Suppressor macrophage treated with lipopolysaccharide for 1 hour (primary cell): ENCODE measurements at places on chromosomes 2 and 18.
A peak's percentile ranks its signal among the peaks of the same experiment; 100 is the strongest.

- DNase-seq: no peak
These were observed 12.1 kb downstream of the PXDN start for GRCh38 chr2:1731963-1732768.

GRCh38 chr18:2902327-2902726 is 55.5 kb downstream of the EMILIN2 start:
- no peak for DNase-seq

GRCh38 chr18:55384551-55385275 is 203.3 kb downstream of the TCF4 start:
- peak; percentile 50 for DNase-seq

GRCh38 chr2:74863802-74864248 is 29.9 kb downstream of the HK2 start:
- no peak for DNase-seq

- peak; percentile 29 for DNase-seq
These were observed 18.8 kb downstream of the TGOLN2 start for GRCh38 chr2:85308896-85309555.

DNA sequence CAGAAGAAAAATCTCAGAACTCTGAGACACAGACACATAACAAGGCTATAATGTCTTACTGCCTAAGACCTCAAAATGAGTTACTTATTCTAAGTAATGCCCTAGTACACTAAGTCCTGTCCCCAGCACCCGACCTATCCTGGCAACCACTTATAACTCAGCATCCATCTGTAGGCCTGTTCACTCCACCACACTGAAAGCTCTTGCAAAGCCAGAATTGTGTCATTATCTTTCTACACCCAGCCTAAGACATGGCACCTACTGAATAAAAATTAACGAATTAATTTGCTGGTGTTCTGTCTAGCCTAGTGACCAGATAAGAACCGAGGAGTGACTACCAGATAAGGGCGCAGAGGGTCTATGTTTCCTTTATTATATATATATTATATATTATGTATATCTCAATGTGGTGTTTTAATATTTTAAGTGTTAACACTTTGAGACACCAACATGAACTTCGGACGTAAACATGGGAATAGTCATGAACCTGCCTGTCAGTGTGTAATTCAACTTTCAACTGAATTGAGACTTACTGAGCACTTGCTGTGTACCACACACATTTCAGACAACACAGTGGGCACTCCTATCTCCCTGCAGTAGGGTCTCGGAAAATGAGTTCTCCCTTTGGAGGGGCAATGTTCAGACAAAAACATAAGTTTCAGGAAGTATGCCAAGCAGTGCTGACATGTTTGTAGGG is 27.7 kb downstream of the TMEM131 start:
- DNase-seq: no peak

GRCh38 chr2:862731-863466 is 87.8 kb upstream of the SNTG2 start:
- no peak for DNase-seq

DNA sequence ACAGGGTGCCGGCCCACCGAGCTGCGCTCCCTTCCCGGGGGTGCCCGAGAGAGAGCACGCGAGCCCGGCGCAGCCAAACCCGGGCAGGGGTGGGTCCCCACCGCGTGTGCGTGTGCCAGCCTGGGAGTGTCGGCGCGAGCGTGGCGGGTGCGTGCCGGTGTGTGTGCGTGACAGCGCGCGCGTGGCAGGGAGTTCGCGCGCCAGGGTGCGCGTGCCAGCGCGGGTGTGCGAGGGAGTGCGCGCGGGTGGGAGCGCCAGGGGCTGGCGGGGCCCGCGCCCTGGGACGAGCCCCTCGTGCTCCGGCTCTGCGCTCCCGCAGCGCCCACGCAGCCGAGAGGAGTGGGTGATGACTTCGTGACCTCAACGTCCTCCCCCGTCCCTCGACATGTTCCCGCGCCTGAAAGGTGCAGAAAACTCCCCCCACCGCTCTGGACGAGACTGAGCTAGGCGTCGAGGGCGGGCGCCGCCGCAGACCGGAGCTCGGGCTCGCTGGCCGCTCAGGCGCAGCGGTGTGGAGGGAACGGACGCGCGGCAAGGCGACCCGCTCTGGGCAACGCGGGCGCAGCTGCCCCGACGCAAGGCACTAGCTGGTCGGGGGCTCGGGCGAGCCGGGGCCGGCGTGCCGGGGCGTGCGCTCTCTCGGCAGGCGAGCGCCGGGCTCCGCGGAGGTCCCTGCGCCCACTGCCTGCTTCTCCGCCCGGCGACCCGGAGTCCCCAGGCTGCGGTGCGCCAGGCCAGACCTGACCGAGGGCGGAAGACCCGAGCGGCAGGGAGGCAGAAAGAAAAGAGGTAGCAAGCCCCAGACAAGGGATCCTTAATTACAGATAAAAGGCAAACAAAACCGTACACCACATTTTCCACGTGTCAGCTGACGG is 582.8 kb downstream of the ZEB2 start:
- peak; percentile 23 for DNase-seq

GRCh38 chr2:11850082-11850481 is 103.7 kb downstream of the LPIN1 start:
- no peak for DNase-seq

- DNase-seq: no peak
These were observed 19.5 kb upstream of the FAM136A start for GRCh38 chr2:70321370-70321769.

DNA sequence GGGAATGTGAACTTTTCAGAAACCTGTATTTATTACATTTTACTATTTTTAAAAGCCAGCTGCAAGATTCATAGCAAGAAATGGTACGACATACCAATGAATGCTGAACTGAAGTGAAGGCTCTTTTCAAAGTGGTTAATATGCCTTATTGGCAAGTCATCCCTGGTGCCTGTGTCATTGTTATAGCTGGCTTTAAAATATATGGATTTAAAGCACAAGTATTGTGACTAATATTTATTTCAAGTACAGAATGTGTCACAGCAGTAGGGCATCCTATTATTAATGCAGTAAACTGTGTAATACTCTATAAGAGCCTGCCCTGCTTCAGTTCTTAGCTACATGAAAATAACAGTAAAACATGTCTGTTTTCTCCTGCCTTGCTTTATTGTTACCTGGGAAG is 10.8 kb downstream of the TSHZ1 start:
- DNase-seq: no peak

DNA sequence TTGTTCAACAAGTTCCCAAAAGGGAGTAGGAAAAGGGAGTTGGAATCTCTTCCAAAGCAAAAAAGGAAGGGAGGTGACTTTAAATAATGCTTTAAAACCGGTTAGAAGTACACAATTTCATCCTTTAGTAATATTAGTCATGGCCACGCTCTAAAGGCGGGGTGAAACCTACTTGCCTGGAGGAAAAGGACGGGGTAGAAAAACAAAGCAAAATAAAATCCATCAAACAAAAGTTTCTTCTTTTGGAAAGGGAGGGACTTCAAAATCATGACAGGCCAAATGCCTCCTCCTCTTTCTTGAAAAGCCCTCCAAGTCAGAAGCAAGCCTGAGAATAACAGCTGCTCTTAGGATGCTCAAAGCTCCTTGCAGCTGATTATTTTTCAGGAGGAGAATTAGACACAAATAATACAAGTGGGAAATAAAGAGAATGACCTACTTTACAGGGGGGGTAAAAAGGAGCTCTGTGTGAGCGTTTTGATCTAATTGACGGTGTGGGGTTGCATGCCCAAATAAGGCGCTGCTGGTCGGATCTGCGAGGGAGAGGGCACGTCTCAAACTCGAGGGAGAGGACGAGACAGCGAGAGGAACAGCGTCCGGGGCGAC is 1.8 kb upstream of the NPAS2 start:
- DNase-seq: no peak

- no peak for DNase-seq
These were observed 14.8 kb upstream of the COLEC12 start for GRCh38 chr18:515156-515815.
